CD4-positive, alpha-beta T cell (primary cell): ENCODE measurements at places on chromosomes 2 and 18.
A peak's percentile ranks its signal among the peaks of the same experiment; 100 is the strongest.

GRCh38 chr2:3396920-3397559 is 17.5 kb downstream of the TRAPPC12 start:
- no peak for DNase-seq

GRCh38 chr2:126885751-126886210 is 12.9 kb upstream of the TEX51 start:
- DNase-seq = no peak

DNA sequence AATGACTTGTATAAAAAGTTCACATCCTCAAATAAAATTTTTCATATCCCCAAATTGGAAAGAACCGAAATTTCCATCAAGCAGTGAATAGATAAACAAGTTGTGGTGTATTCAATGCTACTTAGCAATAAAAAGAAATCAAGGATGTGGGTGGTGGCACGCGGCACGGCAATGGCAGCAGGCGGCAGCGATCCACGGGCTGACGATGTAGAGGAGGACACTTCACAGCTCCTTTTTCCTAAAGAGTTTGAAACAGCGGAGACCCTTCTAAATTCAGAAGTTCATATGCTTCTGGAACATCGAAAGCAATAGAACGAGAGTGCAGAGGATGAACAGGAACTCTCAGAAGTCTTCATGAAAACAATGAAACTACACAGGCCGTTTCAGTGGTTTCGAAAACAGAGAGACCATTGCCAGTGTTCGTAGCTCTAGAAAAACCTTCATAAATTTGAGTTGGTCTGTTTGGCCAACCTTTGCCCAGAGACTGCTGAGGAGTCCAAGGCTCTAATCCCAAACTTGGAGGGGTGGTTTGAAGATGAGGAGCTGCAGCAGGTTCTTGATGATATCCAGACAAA is 9.8 kb upstream of the IL36A start:
- peak; percentile 31 for DNase-seq

GRCh38 chr2:23495661-23496114 is 110.7 kb downstream of the KLHL29 start:
- DNase-seq = no peak

- no peak for DNase-seq
Measured at GRCh38 chr2:128466776-128467175, 148.1 kb upstream of the HS6ST1 start.

DNA sequence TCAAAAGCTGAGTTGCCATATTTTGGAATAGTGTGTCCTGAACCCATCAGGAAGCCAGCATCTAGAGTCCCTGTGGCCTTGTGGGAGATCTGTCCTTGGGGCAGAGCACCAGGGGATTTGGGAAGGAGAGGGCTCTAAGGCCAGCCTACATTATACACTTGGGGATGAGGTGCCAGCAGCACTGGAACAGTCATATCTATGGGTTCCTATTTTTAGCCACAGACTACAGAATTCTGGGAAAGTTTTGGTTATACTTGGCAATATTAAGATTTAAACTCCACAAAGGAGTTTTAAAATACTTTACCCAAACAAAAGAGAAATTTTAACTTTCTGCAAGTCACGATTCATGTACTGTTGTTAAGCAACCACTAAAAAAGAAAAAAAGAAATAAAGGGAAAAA is 405.7 kb upstream of the MMADHC start:
- no peak for DNase-seq

- DNase-seq = no peak
Measured at GRCh38 chr2:86301009-86301408, 36.4 kb downstream of the REEP1 start.

DNA sequence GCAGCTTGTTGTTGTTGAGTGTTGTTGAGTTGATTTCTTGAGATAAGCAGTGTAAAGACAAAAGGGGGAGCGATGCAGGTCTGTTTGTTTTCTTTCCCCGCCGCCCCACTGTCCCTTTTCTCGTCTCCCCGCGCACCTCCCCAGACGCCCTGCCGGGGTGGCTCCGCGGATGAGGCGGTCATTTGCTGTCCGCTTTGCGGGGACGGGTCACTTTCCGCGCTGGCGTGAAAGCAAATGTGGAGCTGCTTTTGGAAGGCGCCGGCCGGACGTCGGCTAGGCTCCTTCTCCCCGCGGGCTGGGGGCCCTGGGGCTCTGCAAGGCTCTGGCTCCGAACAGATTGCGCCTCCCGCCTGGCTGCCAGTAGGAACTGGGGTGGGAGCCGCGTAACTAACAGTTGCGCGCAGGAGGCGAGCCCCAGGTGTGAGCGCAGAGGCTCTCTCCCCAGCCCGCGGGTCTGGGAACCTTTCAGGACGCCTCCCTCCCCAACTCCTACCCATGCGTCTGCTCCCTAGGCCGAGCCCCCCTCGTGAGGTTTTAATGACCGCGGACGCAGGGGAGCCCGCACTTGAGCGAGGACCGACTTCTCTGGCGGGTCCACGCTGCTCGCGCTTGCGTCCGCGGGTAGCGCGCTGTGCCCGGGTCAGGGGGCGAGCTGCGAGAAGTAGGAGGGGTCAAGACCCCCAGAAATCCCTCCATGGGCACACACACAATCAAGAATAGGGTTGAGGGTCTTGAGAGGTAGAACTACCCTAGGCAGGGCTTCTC is 146.6 kb downstream of the MEIS1 start:
- DNase-seq = no peak

- no peak for DNase-seq
Measured at GRCh38 chr2:128444816-128445522, 126.3 kb upstream of the HS6ST1 start.

- DNase-seq = no peak
Measured at GRCh38 chr2:165277295-165277694, 38.1 kb downstream of the SCN2A start.

- no peak for DNase-seq
Measured at GRCh38 chr2:148567716-148568115, 76.8 kb upstream of the EPC2 start.

GRCh38 chr2:201546576-201546975 is 95.0 kb downstream of the STRADB start:
- no peak for DNase-seq

DNA sequence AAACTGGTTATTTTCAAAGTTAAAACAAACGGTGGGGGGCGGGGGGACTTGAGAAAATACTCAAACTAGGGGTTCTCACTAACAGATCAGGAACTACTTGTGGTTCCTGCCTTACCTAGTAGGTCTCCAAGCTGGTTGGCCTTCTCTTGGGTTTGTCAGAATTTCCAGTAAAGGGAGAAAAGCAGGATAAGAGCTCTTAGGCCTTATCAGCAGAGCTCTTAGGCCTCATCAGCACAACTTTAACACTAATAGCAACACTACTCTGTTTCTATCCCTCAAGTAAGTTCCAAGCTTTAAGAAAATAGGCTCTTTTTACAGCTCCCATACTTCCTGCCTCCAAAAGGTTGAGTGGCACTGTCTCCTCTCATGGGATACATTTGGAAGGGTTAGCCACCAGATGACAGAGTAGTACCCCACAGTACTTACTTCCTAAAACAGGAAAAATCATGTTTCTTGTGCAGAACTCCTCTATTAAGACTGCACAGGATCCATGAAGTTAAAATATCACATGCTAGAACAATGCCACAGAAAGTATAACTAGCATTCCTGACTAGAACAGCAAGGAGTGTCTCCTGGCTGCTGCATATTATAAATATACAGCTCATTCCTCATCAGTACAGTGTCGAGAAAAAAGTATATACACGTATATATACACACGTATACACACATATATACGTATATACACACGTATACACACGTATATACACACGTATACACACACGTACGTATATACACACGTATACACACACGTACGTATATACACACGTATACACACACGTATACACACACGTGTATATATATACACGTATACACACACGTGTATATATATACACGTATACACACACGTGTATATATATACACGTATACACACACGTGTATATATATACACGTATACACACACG is 6.1 kb downstream of the FBXO11 start:
- no peak for DNase-seq

DNA sequence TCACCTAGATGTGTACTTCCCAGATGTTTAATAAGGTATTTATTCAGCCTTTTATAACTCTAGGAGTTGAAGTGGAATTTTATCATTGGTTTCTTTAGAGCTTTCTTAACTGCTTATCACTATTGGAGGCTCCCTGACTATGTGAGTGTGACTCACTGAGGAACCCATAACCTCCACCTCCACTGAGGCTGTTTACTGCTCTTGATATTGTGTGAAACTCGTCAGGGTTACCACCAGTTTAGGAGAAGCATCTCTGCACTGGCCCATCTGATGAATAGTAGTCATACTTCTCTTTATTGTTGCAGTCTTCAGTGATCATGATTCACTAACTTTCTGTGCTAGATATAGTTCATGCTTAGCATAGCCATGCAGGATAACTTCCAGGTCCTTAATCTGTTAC is 79.6 kb upstream of the UBXN4 start:
- DNase-seq = no peak

DNA sequence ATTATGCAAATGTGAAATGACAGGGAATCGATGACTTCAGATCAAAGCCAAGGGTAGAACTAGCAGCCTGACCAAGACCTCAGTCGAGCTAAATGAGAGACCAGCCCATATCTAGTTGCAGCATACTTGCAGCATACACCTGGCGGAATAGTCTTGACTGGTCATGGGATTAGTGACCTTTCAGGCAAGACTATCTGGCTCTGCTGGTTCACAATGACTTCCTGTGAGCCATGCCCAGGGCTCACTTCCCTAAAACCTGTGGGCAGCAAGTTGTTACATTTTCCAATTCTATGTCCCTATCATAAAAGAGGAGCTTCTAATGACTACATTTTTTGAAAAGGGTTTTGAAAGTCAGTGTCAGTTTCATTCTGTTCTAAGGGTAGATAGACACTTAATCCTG is 1624.9 kb upstream of the CELF4 start:
- no peak for DNase-seq

- DNase-seq = peak; percentile 5
Measured at GRCh38 chr18:46333431-46334135, 229.4 kb downstream of the HAUS1 start.

DNA sequence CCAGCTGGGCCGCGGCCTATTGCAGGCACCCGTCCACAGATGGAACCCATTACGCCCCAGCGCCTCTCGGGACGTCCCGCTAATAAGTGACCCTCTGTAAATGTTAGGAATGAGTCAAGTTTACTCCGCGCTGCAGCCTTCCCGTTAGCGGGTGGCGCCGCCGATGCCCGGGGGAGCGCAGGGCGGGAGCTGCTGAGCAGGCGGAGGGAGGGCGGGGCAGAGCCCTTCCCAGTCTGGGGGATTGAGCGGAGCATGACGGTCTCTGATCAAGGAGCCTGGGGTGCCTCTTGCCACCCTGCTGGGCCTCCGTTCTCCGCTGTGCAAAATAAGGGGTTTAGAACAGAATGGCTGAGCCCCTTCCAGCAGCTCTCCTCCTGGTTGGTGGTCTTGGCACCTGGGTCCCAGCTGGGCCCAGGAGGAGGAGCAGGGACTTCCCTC is 10.5 kb downstream of the CROCC2 start:
- DNase-seq = peak; percentile 3

- DNase-seq = peak; percentile 75
Measured at GRCh38 chr2:64036034-64036705, 16.9 kb upstream of the VPS54 start.

- DNase-seq = no peak
Measured at GRCh38 chr2:100202567-100202966, 60.2 kb upstream of the AFF3 start.

DNA sequence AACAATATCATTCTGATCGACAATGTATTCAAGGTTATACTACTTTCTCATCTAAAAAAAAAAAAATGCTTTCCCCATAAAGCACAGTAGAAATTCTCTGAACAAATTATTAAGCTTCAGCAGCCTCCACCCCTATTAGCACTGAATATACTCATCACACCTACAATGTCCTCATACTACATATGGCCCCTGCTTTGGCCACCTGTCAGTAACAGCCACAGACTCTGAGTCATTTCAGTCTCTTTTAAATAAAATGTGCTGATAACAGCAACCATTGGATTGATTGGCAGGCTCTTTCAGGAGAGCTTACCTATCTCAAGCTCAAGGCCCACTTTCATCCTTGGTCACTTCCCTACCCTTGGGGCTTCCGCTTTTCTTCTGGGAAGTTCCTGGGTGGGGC is 236.7 kb downstream of the TMX3 start:
- no peak for DNase-seq

- no peak for DNase-seq
Measured at GRCh38 chr2:65834771-65835475, 402.5 kb upstream of the SPRED2 start.

DNA sequence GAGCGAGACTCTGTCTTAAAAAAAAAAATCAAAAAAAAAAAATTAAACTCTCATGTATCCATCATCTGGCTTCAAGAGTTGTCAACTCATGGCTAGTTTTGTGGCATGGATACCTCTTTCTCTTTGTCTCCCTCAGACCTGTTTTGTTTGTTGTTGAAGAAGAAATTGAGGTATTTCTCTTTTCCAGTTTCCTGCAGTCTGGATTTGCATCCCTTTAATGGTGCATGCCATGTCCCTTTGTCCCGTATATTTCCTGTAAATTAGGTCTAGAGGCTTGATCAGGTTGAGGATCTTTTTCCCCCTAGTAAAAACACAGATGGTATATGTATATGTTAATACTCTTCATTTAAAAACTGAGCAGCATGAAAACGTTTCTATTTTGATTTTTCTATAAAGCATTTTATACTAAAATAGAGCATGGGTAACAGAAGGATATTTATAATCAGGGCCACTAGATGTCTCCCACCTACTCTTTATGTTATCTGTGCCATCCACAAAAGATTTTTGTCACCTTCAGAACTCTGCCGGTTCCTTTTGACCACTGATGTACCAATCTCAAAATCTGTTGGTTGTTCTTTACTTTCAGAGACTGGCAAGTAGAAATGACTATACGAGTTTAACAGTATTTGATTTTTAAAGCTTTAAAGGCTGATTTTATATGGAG is 80.1 kb downstream of the GALNT1 start:
- DNase-seq = no peak

GRCh38 chr2:26230806-26231205 is 13.6 kb downstream of the HADHA start:
- no peak for DNase-seq

DNA sequence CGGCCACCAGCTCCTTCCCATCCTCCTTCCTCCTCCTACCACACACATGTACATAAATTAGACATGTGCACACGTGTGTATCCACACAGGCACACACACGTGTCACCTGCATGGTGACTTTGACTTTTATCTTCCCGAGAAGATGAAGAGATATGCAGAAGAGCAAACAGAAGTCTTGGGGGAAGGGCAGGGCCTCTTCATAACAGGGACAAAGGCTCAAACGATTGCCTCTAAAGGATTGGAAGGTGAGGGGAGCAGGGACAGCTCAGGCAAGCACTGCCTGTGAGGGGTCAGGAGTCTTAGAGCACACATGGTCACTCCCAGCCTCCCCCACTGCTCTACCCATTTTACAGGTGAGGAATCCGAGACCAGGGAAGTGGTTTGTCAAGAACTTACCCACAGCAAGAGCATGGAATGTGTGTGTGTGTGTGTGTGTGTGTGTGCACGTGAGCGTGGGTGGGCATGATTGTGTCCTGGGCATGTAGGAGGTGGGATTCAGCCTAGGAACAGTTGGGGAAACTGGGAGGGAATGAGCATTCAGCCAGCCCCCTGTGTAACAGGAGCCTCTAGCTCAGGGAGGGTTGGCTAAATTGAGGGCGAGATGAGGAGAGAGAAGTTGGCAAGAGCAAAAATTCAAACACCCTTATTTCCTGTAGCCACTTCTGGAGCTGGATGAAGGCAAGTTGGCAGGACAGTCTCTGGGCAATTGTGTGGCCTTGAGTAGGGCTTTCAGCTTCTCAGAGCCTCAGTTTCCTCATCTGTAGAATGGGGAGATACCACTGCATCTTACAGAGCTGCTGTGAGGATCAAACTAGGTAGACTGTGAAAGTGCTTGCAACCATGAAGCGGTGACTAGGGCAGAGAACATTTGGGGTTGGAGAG is 24.2 kb downstream of the CIB4 start:
- DNase-seq = no peak
